ENCODE measurements at places on chromosomes 4 and X.

DNA sequence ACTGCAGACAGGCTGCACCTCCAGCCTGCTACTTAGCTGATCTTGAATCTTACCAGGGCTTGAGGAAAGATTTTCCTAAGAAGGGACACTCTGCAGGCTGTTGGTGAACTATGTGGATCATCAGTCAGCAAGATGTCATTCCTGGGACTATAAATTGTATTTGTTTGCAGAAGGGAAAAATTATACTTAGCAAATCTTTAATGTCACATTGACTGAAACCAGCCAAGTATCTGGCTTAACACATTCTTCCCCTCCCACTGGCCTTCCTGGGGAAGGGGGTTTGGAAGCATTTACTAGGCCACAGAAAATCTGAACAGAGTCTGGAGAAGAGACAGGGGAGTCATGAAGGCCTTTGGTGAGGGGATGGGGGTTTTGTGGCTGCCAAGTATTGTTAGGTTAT is 156.7 kb upstream of the EOLA2 start:
- no peak for DNase-seq

GRCh38 chr4:34182306-34182705 is 2062.0 kb downstream of the ARAP2 start:
- no peak for DNase-seq

GRCh38 chrX:3216581-3217180 is 129.8 kb downstream of the MXRA5 start:
- no peak for DNase-seq

DNA sequence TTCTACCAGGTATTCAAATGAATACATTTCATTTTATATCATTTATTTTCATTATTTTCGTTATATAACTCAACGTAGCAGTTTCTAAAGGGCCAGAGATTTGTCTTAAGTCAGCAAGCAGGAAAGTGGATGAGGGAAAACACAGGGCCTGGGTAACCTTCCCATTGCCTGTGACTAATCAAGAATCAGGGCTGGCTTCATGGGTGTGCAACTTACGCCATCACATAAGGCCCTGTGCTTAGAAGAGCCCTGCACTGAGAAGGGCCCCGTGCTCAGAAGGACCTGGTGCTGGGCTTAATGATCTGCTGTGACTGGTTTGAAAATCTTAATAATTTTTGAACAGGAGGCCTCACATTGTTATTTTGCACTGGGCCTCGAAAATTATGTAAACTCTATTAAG is 65.4 kb upstream of the FAM9C start:
- no peak for DNase-seq

DNA sequence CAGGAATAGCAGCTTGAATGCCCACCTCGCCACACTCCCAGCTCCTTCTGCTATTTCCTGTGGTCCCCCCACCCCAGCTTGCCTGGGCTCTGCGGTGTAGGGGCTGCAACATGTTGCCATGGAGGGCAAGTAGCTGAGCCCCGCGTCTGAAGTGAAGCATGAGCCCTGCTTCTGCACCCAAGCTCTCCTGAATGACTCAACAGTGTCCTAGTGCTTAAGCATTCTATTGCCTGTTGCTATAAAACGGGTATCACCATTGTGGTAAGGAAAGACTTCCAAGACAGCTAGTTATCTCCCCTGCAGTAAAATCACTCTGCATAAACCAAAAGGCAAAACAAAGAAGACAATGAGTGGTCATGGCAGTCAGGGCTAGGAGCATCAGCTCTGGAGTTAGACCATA is 31.4 kb upstream of the SPATA4 start:
- DNase-seq = no peak

DNA sequence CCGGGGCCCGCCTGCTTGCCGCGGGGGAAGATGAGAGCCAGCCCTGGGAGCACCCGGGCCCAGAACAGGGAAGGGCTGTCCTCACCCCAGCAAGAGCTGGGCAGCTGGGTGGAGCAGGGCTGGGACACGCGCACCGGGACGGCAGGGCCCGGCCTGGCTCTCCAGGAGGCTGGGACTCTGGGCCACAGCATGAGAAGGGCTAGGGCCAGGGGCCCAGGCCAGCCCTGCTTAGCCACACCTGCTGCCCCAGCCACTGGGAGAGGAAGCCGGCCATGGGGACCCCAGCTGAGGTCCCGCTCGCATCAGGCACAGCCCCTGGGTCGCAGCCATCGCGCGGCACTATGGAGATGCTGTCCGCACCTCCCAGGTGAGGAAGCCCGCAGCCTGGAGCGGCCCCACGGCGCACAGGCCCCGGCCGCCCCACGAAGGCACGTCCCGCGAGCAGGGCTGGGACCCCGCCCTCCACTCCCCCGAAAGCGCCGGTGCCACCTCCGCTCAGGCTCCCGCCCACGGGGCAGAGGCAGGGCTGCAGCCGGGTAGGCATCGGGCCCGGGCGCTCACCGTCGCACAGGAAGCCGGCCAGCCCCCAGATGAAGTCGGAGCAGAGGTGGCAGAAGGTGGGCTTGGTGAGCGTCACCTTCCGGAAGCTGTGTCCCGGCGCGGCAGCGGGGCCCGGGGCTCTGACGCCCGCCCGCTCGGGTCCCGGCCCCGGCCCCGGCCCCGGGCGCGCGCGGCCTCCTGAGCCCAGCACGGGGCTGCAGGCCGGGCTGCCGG is 531 bp downstream of the DGKQ start:
- no peak for DNase-seq
